Stimulated activated CD8-positive, alpha-beta memory T cell treated with anti-CD3 and anti-CD28 coated beads, Interleukin-4, amount 100 ng/mL, for 24 hours (primary cell): ENCODE measurements at places on chromosomes 6 and 20.

GRCh38 chr20:3611901-3612300 is 51.3 kb downstream of the GFRA4 start:
- no peak for DNase-seq

DNA sequence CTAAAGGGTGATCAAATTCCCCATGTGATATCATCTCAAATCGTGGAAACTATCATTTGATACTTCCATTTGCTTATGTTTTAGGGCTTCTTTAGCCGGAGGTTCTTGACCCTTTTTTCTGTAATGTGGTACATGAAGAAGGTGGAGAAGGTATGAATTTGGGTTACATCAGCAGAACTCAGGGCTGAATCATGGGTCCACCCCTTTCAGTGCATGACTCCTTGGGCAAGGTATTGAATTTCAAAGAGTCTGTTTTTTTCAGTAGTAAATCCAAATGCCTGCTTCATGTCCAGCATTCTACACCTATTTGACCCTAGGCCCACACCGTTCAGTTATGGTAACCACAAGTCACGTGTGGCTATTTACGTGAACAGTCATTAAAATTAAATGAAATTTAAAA is 30.6 kb upstream of the QKI start:
- no peak for DNase-seq

GRCh38 chr20:46316984-46317684 is 8.8 kb upstream of the CDH22 start:
- no peak for DNase-seq

DNA sequence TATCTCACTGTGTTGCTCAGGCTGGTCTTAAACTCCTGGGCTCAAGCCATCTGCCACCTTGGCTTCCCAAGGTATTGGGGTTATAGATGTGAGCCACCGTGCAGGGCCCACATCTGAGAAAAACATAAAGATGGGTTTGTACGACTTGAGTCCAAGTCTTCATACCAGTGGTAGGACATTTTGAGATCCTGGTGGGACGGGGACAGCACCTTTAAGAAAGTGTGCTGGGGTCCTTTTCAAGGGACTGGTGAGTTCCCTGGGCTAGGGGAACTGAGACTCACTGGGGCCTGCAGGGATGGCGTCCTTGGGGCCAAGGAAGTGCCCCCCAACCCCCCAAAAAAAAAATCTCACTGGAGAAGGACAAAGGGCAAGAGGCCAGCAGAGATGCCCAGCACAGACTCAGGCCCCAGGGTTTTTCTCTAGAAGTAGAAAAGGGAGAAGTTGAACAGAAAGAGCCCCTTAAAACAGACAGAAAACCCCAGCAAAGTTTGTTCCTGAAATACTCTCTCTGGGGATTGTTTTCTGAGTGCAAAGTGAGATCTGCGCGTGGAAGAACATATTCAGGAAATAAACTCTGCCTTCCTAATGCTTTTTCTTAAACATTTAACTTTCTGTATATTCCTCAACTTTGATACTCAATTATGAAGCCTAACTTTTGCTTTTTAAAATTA is 10.7 kb downstream of the OSBPL2 start:
- no peak for DNase-seq

- no peak for DNase-seq
These were observed 4.7 kb downstream of the RMND1 start for GRCh38 chr6:151447237-151447636.

GRCh38 chr6:95417856-95418255 is 159.5 kb upstream of the MANEA start:
- no peak for DNase-seq

DNA sequence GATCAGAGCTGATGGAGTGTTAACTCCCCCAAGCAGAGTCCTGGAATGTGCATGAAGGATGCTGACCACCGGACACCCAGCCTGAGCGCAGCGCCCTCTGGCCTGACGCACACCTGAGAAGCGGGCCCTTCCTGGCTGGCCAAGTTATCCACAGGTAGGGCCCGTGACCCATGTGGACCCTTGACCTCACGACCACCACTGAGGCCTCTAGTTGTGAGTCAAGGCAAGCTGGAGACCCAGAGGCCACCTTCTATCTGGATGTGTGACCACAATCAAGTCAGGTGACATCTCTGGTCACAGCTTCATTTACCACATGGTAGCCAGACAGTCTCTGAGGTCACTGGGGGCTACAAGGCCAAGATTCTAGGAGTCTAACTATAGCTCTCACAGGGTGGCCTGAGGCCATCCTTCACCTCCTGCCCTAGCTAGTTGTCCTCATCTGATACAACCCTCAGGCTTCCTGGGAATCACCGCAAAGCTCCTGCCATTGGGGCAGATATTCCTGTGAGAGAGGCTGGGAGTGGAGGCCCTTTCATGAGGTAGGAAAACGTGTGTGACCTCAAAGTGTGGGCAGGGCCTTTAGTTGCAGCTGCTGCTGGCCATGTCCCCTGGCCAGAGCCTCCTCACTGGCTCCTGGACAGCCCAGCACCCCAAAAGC is 53.1 kb downstream of the DSTN start:
- DNase-seq = no peak

DNA sequence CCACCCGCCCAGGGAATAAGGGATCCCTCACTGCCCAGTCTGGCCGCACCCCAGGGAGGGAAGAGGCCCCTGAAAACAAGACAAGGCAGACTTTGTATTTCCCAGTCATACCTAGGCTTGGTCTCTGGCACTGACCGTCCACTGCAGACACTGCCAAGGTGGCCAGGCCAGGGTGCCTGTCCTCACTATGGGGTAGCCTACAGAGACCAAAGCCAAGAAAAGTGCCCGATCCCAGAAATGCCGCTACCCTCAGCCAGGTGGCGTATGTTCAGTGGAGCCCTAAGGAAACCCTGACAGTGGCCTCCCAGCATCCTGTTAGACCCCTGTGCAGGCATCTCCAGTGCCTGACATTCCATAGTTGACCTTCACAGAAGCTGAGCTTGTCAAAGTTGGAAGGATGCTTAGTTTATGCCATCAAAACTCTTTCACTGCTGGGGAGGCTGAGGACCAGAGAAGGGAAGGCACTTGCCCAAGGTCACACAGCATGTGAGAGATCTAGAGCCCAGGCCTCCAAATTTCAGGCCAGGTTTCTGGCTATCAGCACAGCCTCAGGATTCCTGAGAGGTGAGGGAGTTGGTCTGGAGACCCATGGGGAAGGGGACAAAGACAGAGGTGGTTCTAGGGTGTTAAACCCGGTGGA is 2.5 kb downstream of the SCRT2 start:
- no peak for DNase-seq

- DNase-seq = no peak
These were observed 181.0 kb downstream of the MTFR2 start for GRCh38 chr6:136069119-136069518.

DNA sequence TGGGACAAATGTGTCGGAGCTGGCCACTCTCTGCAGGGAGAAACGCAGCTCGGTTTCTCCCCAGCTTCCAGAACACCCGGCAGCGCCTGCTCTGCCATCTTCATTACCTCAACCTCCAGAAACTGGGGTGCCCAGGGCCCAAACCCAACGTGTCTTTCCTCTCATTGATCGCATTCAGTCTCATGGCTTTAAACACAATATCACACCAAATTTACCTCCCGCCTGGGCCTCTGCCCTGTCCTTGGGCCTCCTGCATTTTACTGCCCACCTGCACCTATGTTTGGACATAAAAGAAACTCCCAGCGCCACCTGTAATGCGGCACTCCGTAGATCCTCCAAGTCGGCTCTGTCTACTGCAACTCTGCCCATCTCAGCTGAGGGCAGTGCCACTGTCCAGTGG is 22.2 kb downstream of the SERPINB6 start:
- DNase-seq = no peak

GRCh38 chr6:3742076-3742425 is 9.5 kb downstream of the PXDC1 start:
- no peak for DNase-seq

GRCh38 chr6:52534966-52535390 is 41.9 kb downstream of the TRAM2 start:
- DNase-seq = no peak

GRCh38 chr6:31586599-31587281 is 663 bp downstream of the LST1 start:
- DNase-seq = no peak

DNA sequence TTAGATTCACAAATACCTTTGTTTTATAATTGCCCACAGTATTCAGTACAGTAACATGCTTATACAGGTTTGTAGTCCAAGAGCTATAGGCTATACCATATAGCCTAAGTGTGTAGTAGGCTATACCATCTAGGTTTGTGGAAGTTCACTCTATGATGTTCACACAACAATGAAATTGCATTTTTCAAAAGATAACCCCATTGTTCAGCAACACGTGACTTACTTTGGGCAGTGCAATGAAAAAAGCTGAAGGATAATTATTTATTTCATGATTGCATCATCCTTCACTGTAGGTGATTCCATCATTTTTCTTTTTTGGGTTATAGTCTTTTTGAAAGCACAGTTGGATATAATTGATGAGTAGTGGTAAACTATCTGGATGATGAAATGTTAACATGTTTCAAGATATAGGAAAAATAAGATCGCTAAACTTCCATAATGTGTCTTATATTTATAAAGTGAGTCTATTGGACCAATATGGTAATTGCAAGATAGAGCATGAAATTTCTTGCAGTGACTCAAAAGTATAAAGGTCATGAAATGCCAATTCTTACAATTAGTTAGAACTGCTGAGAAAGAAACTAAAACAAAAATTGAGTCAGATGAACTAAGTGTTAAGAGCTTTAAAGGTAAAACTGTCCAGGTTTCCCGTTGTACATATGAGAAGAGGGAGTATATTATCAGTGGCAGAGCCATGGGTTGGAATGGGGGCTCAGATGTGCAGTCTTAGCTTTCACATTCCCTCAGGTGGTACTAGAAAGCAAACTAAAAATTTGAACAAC is 164.4 kb downstream of the ZFAND3 start:
- no peak for DNase-seq

GRCh38 chr6:15843764-15844163 is 180.9 kb upstream of the DTNBP1 start:
- no peak for DNase-seq

DNA sequence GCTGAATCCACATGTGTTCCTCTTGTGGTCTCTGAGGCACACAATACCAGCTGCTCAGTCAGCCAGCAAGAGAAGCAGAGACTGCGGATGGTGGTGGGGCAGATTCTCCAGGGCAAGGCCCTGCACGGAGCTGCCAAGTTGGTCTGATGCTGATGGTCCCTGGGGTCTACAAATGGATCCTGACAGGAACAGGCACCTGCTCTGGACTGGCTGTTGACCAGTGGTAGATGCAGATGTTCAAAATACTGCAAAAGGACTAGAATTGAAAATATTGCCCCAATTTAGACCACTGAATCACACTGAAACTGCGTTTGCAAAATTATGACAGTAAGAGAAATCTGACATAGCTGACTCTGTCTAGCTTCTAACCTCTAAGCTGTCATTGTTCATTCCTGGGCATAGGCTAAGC is 29.6 kb upstream of the TUBB2A start:
- DNase-seq = no peak

DNA sequence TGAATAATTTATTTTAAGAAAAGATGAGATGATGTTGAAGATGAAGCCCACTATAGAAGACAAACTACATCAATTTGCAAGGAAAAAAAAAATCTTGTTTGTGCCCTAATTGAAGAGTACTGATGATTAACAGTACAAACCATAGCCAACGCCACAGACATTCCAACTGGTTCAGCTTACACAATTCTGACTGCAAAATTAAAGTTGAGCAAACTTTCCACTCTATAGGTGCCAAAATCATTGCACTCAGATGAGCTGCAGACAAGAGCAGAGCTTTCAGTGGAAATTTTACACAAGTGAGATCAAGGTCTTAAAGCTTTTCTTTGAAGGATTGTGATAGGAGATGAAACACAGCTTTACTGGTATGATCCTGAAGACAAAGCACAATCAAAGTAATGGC is 85.3 kb downstream of the OGFRL1 start:
- no peak for DNase-seq

DNA sequence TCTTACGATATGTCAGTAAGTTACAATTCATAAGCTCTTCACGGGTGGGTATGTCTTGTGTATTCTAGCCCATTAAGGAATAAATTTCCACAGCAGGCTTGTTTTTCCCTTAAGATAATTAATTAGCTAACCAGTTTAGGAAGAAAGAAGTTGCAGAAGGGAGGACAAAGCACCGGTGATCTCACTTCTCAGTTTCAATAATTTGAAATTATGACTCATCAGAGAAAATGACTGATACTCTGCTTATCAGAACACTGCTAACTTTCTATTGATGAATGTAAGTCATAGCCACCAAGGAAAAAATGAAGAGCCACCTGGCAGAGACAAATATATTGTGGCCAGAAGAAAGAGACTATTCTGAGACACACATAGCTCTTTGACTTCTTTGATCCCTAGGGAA is 35.0 kb upstream of the ENTPD6 start:
- DNase-seq = no peak

GRCh38 chr6:12608016-12608860 is 108.3 kb upstream of the PHACTR1 start:
- DNase-seq = no peak

DNA sequence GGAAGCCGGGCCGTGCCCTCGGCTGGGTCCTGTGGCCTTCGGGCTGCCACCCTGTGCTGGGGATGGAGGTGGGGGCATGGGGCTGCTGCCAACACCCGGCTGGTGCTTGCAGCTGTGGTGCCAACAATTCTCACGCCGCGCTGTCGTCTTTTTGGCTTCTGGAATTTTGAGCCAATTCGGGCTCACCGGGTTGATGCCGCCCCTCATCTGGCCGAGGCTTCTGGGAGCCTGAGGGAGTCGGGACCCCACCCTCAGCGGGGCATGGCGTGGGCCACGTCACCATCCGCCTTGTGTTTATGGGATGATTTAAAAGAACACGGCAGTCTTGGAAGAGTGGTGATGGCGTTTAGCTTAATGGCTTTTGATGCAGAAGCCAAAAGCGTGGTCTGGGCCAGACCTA is 8.7 kb upstream of the NPBWR2 start:
- DNase-seq = no peak

DNA sequence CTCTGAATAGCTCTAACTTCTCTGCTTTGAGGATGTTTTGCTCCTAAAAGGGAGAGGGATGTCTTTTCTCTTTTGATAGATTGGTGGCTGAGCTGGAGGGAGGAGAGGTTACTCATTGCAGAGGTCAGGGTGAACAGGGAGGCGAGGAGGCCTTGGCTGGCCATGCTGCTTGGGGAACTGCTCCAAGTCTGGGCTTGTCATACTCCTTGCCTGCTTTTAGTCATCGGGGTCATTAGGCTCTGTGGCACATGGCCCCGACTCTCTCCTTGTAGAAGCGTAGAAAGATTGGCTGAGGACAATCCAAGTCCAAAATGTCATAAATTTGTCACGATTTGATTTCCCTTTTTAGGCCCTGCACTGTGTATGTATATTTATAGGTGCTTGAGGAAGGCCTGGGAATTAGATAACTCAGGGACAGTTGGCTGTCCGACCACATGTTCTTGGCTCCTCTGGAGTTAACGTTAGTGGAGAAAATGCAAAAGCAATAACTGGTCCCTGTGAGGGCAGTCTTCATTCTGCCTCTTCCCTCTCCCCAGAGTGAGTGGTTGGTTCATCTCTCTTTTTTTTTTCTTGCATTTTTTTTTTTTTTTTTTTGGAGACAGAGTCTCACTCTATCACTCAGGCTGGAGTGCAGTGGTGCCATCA is 160.1 kb downstream of the SCP2D1 start:
- no peak for DNase-seq

- no peak for DNase-seq
These were observed 95.2 kb upstream of the BTBD3 start for GRCh38 chr20:11822540-11822794.

- no peak for DNase-seq
These were observed 72.3 kb upstream of the DST start for GRCh38 chr6:56714982-56715456.
